Activated CD4-positive, alpha-beta T cell treated with anti-CD3 and anti-CD28 coated beads, Interleukin-2, Interleukin-4, amounts not matched to agents 100 ng/mL and 50 ng/mL, durations not matched to agents 16 hours and 8 hours (primary cell): ENCODE measurements at places on chromosomes 5 and 9.
A peak's percentile ranks its signal among the peaks of the same experiment; 100 is the strongest.

- no peak for DNase-seq
Measured at GRCh38 chr9:9914174-9914573, 698.6 kb downstream of the PTPRD start.

DNA sequence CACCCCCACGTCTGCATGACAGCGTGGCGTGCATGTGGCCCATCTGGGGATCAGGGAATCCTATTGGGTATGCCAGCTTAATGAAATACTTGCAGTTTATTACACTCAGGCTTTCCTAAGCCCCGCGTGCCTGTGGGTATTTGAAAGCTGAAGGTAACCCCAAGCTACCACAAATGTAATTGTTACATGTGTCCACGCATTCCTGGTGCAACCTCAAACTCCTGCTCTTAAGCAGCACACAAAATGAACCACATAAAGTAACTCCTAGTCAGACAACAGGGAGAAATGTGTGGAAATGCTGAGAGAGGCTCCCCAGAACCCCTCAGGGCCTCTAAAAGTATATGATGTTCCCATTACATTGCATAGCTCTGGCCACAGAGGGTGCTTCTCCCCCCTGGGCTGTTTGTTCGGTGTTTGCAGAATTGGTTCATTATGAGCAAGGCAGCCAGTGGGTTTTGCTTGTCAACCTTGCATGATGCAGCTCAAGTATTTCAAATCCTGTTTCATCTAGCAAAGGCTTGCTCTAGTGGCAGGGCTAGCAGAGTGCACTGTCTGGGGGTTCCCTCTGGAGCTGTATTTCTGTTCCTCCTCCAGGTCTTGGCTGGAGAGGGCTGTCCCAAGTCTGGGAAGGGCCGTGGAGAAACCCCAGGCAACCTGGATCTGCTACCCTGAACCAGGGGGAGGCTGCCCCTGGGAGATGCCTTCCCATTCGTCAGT, 1.8 kb upstream of the DCANP1 start:
- DNase-seq = no peak

- no peak for DNase-seq
Measured at GRCh38 chr9:134978272-134978671, 60.6 kb upstream of the FCN1 start.

GRCh38 chr9:69757996-69758675, 1.7 kb downstream of the PTAR1 start:
- peak; percentile 46 for DNase-seq

- DNase-seq = no peak
Measured at GRCh38 chr5:180234271-180234670, 25.3 kb upstream of the RASGEF1C start.

DNA sequence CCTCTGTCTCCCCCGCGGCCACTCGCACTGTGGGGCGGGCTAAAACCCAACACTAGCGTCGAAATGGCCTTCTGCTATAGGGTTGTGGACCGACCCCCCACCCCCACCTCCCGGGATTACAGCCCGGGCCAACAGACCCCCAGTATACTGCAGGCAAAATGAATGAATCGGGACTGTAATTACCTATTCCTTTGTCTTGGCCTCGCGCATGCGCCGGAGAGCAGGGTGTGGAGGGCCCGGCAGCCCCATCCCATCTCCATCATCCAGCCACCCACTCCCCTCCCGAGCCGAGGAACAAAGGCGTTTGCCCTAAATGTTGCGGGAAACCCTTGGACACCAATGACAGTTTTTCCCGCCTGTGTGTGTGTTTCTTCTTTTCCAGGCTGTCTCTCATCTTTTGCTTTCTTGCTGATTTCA, 1.6 kb downstream of the BASP1 start:
- no peak for DNase-seq

- DNase-seq = no peak
Measured at GRCh38 chr9:80208696-80209095, 636.9 kb downstream of the TLE4 start.

DNA sequence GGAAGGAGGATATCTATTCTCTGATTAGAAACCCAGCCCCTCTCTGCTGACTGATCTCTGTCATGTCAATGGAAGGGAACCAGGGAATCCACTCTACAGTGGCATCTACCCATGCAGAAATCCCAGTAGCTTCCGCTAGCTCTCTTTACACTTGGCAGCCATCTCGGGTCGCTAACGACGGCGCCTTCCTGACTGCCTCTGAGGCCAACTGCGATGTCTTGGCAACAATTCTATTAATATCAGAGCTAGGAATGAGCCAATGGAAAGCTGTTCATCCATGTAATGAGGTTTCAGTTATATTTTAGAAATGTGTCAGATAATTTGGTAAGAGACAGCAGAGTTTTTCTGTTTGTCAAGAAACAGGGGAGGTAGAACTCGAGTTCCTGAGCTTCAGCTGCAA, 67.6 kb upstream of the ATP10B start:
- DNase-seq = no peak

DNA sequence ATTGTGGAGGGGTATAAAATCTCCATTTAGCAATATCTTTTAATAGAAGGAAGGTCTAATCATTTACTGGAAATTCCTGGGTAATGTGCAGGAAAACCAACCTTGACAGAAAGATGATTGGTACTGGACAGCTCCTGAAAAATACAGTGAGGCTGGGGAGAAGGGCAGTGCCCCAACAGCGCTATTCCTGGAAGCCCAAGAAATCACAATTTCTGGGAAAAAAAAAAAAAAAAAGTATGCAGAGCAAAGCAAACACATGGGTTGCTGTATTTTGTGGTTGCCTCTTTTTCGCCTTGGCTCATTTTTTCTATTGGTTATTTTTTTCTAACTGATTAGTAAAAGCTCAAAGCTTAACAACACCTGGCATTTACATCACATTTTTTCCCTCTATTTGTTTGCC, 249.7 kb downstream of the ENC1 start:
- DNase-seq = no peak

GRCh38 chr5:160169326-160169725, 50.1 kb upstream of the PWWP2A start:
- DNase-seq = no peak

GRCh38 chr9:124202447-124202971, 55.2 kb upstream of the NEK6 start:
- peak; percentile 94 for DNase-seq

DNA sequence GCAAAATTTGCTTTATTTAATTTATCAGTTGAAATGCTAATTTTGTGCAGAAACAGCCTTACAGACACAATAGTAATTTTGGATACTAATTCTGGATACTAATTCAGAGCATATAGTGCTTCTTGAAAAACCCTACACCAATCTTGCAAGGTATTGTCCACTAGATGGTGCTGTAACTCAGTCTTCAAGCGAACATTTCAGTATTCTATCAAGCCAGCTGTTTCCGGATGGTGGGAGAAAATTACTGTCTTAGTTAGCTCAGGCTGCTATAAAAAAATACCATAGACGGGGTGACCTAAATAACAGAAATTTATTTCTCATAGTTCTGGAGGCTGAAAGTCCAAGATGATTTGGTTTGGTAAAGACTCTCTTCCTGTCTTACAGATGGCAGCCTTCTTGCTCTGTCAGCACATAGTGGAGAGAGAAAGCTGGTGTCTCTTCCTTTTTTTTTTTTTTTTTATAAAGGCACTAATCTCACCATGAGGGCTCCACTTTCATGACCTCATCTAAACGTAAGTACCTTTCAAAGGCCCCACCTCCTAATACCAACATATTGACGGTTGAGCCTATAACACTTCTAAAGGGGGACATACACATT, 1306.5 kb upstream of the CDH9 start:
- peak; percentile 27 for DNase-seq

DNA sequence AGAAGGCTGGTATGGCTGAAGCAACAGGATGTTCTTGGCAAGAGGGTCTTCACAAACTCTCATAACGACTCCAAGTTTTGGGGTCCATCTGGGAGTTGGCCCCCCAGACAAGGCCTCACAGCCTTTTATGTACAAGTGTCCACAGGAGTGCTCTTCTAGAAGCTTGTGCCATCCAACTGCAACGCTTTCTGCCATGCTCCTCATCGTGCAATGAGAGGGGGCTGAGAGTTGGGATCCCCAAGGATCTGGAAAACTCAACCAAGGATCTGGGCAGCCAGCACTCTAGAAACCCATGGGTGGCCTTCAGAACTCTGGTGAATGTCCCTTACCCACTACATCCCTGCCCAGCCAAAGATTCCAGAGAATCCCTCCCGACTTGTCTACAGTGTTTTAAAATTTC, 8.5 kb upstream of the AMBP start:
- no peak for DNase-seq

GRCh38 chr5:107519900-107520354, 150.8 kb downstream of the EFNA5 start:
- no peak for DNase-seq

- DNase-seq = no peak
Measured at GRCh38 chr5:82406205-82406773, 128.1 kb upstream of the RPS23 start.

DNA sequence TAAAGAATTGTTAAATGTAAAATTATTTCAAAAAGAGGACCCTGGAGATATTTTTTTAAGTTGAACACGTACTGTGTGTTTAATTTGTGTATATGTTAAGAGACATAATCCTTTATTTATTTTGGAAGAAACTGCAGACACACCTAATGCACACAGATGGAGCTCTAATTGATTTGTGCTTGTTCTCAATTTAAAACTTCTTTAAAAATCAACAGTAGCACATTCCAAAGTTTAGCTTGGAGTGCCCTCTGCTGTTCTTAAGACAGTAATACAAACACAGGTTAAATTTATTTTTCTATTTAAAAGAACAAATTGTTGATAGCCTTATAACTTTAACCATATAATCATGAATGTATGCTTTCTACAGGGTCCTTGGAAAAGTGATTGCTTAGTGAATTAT, 277.6 kb upstream of the ADAMTS16 start:
- peak; percentile 6 for DNase-seq

DNA sequence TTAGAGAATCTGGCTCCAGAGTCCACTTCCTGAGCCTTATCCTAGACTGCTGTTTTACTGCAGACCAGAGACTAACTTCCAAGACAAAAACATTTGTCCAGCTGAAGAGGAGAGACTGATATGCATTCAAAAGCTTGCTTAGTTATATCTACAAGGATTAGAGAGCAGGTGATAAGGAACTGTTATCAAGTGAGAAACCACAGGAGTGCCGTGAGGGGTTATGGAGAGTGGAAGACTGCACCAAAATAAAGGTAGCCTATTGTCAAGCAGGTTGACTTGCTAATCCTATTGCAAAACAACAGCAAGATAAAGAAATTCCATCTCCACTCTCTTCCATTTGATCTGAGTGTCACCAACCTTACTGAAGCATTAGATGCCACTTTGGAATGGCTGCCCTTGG, 139.1 kb downstream of the SCAMP1 start:
- DNase-seq = no peak

GRCh38 chr9:112868461-112868860, 22.2 kb downstream of the SLC46A2 start:
- DNase-seq = no peak

DNA sequence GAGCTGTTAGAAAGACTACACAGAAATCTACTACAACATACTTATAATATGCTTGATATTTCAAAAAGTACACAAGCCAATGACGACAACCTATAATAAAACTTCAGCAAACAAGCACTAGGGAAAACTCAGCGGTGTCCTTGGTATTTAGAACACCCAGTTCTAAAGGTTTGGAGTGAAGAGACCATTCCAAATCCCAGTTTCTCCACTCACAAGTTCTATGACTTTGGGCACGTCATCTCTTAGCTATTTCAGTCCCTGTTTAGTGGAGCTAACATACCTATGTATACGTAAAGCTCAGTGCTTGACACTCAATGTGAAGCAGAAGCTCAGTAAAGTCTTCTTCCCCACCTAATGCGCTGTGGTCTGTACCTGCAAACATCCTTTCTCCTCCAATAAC, 52.8 kb downstream of the MLLT3 start:
- no peak for DNase-seq

GRCh38 chr5:72244862-72245371, 75.1 kb downstream of the MRPS27 start:
- DNase-seq = no peak

GRCh38 chr5:75089137-75089536, 36.8 kb upstream of the GCNT4 start:
- DNase-seq = peak; percentile 36

DNA sequence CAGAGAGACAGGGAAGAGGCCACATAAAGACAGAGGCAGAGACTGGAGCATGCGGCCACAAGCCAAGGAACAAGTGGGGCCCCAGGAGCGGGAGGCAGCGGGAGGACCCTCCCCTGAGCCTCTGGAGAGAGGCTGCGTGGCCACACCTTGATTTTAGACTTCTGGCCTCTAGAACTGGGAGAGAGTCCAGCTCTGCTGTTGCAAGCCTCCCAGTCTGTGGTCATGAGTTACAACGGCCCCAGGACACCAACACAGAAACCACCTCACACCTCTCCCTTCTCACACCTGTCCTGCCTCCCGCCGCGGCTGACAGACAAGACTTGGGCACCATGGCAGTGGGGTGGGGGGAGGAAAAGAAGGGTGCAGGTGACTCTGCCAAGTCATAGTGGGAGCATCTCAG, 2.2 kb downstream of the INPP5E start:
- DNase-seq = no peak

DNA sequence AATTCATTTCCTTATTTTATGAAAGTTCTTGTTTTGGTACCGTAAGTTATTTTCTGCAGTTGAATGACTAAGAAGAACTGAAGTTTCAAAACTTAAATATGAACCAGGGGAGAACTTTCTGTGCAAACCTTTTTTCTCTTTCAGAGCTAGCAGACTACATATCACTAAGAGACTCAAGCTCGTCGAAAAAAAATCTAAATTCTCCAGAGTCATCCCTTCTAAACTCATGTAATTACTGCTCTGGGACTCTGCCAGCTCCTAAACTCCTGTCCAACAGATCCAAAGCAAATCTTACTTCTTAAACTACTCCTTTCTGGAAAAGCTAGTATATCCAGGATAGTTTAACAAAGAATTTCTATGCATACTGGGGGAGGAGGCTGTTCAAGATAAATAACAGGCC, 87.0 kb upstream of the NR5A1 start:
- no peak for DNase-seq

DNA sequence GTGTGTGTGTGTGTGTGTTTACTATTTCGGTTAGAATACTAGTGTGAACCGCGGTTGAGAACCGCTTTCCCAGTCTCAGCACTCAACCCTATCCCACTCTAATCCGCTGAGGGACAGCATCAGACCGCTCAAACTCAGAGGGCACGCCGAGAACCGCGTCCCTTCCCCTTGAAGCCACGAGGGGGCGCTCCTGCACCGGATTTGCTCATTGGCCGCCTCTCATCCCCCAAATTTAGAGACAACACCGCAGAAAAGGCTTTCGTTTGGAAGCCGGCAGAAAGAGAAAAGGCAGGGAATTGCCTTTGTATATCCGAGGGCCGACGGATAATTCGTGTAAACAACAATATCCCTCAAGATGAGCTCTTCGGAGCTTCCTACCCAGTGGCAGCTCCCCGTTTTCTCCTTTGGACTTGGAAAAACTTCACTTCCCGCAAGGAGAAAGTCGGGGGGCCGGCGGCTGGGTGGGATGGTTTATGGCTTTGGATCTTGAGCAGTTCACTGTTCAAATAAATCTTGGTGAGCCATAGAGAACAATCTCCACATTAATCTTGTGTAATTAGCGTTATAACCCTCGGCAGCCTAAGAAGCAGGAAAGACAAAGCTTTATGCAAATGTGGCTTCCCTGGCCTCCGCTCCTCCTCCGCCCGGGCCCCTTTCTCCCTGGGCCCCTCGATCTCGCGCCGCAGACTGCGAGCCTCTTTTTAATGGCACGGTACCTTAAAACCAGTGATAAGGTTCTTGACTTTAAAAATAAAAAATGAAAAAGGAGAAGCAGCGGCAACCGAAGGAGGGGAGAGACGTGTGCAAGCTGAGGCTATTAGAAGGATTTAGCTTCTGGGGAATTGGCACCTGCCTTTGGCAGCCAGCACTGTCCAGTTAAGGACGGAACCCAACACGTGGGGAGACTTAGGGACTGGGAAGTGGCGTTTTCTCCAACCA, 296.8 kb downstream of the PARP8 start:
- DNase-seq = peak; percentile 72
